ENCODE measurements at places on chromosomes 3 and 15.

- DNase-seq = no peak
Measured at GRCh38 chr3:68891280-68891943, 40.9 kb downstream of the TAFA4 start.

DNA sequence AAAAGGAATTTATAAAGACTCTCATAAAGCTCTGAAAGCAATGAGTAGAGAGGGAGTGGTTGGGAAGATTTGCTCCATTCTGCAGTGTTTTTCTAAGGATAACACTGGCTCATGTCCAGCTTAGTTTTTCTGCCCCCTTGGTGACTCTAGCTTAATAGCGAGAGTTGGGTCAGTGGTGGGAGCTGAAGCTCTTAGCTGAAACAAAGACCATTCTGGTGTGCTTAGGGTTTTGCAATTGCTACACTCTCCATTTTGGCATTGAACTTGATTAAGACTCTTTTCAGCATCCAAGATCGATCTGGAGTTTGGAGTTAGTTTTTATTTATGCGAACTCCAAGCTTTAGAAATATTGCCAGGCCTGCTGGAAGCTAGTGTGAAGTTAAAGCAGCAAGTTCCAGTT lies 98.0 kb downstream of the ATG7 start:
- DNase-seq = no peak

DNA sequence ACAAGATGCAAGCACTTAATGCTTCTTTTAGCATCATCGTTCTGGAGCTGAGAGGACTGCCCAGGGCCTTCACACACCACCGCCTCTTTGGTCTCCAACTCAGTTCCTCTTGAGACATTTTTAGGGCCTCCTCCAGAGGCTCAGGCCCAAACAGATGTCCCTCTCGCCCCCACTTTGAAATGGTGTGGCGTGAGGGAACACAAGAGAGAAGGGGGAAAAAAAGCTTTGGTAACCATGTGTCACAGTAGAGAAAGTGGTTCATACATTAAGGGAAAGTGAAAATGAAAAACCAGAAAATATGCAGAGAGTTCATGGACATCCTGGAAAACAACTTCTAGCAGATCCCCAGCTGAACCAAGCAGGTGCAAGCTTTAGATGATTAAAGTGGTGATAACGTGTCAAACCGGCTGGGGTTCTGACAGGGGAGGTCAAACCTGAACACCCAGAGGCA lies 33.1 kb upstream of the FOXP1 start:
- DNase-seq = no peak

DNA sequence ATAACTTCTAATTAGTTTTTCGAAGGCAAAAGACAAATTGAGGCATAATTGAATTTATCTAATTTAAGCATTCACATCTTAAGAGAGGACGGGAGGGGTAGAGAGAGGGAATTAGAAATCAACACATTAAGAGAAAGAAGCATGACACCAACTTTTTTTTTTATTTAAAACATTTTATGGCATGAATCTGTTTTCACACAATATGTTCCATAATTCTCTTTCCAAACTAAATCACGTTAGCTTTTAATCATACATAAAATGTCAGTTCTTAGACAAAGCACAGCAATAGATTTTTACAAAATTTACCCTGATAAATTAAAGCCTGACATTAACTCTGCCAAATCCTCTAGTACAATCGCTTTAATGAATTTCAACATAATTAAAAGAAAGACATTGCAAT lies 600.8 kb upstream of the ROBO1 start:
- no peak for DNase-seq

DNA sequence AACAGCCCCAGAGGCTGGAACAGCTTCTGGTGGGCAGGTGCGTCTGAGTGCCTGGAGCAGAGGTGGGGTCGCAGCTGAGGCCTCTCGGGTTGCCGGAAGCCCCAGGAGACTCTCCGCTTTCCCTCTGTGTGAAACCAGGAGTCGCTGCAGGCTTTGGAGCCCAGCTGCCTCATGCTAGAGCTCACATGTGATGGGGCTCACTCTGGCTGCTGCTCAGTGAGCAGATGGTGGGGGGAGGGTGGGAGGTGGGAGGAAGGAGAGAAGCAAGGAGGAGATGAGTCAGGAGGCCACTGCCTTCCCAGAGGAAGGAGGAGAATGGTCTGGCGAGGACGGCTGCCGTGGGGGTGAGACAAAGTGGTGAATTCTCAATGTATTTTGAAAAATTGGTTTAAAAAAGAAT lies 290.1 kb upstream of the CHRNA7 start:
- no peak for DNase-seq

- DNase-seq = no peak
Measured at GRCh38 chr3:121758727-121759450, 9.3 kb upstream of the GOLGB1 start.

All from SW480 (cell line).